LHCN-M2 (cell line): ENCODE measurements at places on chromosomes 5 and 9. TPM values are rescaled to one million over a fixed set of nuclear protein-coding genes. Genes with fewer than 3 reads are reported as not detected.

ROR2 gene
- total RNA-seq: not detected in 2 replicates

- DNase-seq: no peak
Measured at GRCh38 chr9:121262953-121263352, 5.0 kb upstream of the GSN start.

GRCh38 chr9:20358207-20358606 lies 264.1 kb downstream of the MLLT3 start:
- peak; percentile 52 for DNase-seq

GRCh38 chr9:16074963-16075362 lies 522.1 kb downstream of the CCDC171 start:
- DNase-seq: peak; percentile 38

DOLK gene
- 34.4 and 39.0 TPM in 2 replicates for total RNA-seq

DNA sequence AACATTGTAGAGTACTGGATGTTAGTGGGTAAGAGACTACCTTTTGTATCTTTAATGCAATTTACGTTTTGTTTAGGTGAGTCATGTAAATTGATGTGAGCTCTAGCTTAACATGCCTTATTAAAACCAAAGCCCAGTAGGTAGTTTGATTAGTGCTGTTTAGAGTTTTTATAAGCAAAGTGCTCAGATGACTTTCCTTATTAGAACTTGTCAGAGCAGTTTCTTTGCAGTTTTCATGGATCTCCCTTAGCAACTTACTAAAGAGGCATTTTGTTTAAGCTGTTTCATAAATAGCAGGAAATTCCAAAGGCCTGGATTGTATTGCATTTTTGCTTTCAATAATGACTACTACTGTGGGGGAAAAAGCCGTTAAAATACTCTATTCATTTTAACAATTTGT lies 14.5 kb downstream of the ZSWIM6 start:
- DNase-seq: no peak

DNA sequence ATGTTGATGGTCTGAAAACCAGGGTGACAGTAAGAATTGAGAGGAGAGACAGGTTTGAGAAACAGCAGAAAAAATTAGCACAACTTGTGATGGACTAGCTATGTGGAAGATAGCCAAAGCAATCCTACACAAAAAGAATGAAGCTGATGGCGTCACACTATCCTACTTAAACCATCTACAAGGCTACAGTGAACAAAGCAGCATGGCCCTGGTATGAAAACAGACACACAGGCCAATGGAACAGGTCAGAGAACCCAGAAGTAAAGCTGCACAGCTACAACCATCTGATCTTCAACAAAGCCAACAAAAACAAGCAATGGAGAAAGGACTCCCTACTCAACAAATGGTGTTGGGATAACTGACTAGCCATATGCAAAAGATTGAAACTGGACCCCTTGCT lies 7.5 kb upstream of the UBE2R2 start:
- no peak for DNase-seq

GRCh38 chr5:178350361-178351220 lies 118.0 kb upstream of the PHYKPL start:
- DNase-seq: no peak

DNA sequence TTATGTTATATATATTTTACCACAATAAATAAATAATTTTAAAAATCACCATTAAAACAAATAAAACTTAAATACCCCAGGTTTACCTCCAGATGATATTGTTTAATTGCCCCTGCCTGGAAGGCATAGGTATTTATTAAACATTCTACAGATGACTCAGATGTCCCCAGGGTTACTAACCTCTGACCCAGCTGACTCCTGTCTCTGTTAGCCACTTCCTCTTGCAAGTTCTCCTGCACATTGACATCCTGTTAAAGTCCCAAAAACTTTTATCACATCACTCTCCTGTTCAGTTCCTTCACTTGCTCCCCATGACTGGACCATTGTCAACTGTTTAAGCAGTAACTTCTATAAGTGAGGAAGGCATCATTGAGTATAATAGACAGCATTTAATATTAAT lies 37.0 kb upstream of the RAB3C start:
- DNase-seq: no peak

DNA sequence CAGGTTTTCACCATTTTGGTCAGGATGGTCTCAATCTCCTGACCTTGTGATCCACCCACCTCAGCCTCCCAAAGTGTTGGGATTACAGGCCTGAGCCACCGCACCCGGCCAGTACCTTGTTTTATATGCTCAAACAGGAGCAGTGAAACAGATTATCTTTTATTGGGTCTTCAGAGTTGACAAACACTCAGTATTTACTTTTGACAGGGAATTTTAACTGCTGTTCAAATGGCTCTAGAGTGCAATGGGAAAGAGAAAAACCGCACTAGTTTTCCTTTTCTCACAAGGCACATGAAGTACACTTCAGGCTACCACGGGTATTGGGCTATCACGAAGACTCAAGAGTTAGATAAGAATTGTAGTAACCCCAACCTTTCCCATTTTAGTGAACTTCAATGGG lies 471.9 kb upstream of the DAB2 start:
- no peak for DNase-seq

FBP2 gene
- total RNA-seq: not detected in 2 replicates

GRCh38 chr5:177994561-177995190 lies 1.4 kb downstream of the PROP1 start:
- DNase-seq: no peak

DNA sequence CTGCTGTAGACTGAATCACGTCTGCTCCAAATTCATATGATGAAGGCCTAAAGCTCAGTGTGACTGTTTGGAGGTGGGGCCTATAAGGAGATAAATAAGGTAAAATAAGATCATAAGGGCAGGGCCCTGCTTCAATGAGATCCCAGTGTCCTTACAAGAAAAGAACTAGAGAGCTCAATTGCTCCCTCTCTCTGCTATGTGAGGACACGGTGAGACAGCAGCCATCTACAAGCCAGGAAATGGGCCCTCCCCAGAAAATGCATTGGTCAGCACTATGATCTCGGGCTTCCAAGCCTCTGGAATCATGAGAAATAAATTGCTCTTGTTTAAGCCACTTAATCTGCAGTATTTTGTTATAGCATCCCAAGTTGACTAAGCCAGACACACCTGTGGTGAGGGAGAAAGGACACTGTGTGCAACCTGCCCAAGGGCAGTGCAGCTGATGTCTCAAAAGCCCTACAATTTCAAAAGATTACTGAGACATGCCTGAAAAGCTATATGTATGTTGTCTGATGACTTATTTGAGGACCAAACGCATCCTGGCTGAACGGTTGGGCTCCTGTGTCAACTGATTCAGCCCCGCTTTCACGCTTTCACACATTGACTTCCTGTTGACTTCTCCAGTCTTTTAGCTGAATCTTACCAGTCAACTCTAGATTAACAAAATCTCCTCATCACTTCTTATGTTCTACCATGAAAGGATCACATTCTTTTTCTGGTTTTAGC lies 13.2 kb downstream of the GZMK start:
- peak; percentile 58 for DNase-seq

DNA sequence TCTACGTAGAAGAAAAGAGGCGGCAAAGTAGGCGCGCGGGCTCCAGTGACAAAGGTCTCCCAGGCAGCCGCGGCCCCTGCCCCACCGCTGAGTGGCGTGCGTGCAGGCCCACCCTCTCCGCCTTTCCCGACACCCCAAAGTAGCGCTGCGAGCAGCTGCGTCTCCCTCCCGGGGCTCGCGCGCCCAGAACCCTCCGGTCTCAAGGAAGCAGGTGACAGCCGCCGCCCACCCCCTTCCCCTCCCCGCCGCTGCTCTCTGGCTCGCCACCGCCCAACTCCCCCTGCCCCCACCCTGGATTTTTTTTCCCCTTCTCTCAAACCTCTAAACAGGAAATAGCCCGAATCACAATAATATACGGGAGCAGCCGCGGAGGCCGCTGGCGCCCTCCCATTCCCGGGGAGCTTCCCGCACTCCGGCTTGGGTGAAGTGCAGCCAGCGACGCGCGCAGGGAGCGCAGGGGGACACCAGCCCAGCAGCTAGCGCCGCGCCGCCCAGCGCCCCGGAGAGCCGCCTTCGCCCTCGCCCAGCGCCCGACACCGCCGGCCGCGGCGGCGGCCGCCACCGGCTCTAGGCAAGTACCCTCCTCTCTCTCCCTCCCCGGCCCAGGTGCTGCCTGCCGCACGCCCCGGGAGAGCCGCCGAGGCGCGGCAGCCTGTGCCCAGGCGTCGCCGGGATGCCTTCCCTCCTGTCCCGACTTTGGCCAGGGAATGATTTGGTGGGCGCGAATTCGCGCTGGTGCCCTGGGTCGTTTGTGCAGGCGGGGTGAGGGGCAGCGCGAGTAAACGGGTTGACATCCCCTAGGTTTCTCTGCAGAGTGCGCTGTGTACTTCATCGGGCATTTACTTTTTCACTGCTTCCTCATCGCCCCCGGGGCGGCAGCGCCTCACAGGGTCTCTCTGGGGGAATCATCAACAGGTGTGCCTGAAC lies 52.7 kb upstream of the TJP2 start:
- DNase-seq: no peak

DNA sequence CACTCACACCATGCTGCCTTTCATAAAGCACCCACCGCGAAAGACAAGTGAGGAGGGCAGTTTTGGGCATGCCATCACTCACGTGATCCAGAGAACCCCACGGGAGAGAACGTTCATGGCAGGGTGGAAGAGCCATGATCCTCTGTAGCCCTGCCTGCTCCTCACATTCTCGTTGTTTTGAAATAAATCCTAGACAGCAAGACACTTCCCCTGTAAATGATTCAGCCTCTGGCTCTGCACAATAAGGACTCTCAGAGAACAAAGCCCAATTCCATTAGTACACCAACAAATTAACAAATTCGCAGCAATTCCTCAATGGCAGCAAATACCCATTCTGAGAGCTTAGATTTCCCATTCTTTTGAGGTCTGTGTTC lies 71.5 kb downstream of the WNK2 start:
- DNase-seq: no peak

- DNase-seq: no peak
Measured at GRCh38 chr5:161966564-161966963, 101.0 kb upstream of the GABRG2 start.

DNA sequence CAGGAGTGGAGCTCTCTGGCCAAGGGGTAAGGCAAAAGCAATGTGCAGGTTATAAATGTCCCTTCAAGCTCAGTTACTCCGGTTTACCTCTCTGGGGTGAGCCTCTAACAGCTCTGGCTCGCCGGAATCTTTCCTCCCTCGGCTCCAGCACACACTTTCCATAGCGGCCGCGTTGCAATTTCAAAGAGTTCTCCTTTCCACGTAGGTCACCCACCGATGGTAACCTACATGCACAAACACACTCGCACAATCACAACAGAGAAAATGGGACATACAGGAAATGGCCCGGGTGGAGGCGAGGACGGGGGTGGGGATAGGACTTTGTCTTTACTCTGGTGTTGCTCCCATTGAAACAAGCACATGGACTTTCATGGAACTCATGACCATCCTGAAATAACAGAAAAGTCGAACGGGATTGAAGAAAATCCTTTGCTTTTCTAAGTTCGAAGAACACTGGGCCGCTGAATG lies 1.2 kb downstream of the LHFPL2 start:
- DNase-seq: peak; percentile 39

KDM3B gene
- 30.3 and 36.1 TPM in 2 replicates for total RNA-seq

GRCh38 chr5:9344751-9345240 lies 201.1 kb downstream of the SEMA5A start:
- DNase-seq: no peak

- no peak for DNase-seq
Measured at GRCh38 chr9:130051855-130052254, 1.9 kb upstream of the GPR107 start.

DNA sequence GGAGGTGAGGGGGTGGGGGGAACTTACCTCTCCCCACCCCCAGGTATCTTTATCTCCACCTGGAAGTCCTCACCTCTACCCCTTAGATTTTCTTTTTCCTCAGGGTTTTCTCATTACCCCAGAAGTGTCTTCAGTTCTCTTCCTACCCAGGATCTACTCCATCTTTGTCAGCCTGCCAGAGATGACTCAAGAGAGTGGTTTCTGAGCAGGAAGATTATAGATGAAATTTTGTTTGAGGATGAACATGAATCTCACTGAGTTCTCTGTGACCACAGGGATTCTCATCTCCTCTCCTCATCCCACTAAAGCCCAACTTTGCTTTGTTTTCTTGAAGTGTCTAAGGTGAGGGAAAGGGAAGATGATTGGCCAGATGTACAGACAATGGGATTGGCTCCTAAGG lies 5.2 kb upstream of the HINT2 start:
- DNase-seq: peak; percentile 77

GRCh38 chr5:117488976-117489500 lies 914.4 kb upstream of the SEMA6A start:
- DNase-seq: peak; percentile 25

DNA sequence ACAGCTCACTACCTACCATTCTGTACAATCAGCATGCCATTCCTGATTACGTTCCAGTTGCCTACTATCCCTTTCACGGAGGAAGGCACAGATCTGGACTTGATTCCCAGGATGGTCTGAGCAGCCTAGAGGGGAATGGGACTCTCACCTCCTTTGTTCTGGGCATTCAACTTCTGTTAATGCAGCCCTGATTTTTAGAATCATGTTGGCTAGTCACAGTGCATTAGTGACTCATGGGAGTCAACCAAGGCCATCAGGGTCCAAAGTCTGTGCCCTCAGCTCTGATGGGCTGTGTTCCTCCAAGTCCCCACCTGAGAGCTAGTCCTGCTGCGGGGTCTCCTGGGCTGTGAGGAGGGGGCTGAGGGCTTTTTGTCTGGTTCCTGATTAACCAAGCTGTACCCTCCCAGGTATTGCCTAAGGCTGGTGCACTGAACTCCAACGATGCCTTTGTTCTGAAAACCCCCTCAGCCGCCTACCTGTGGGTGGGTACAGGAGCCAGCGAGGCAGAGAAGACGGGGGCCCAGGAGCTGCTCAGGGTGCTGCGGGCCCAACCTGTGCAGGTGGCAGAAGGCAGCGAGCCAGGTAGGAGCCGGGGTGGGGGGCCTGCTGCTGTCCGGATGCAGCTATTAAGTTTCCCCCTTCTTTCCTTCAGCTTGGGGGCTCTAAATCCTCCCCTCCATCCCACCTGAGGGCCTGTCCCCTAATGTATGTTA lies 43.0 kb downstream of the STOM start:
- DNase-seq: no peak

- no peak for DNase-seq
Measured at GRCh38 chr5:129405222-129405621, 54.9 kb upstream of the ADAMTS19 start.

GRCh38 chr5:129410488-129410887 lies 49.6 kb upstream of the ADAMTS19 start:
- no peak for DNase-seq

DNA sequence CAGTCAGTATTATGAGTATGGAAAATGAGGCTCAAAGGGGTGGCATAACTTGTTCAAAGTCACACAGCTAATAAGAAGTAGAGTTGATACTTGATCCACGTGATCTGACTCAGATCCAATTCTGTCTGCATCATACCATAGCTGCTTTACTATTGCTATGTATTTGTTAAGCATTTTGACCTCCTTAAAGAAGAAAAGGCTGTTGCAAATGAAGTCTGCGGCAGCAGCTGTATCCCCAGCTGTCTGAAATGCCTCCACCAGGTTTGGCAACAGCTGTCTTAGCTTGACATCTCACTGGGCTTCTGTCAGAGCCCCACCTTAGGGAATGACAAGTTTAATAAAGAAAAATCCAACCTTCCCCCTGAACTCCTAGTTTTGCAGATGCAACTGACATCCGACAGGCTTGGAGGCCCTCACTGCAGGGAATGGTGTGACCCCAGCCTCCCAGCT lies 75.6 kb upstream of the SLC44A1 start:
- peak; percentile 89 for DNase-seq
